ENCODE measurements at places on chromosomes 12 and 14. TPM values are rescaled to one million over a fixed set of nuclear protein-coding genes. Genes with fewer than 3 reads are reported as not detected.

The SALL2 gene
- total RNA-seq, result 1.1 TPM

GRCh38 chr12:51600721-51601120 lies 9.7 kb downstream of the SCN8A start:
- DNase-seq, result no peak

GRCh38 chr12:110343114-110343513 lies 60.4 kb downstream of the ANAPC7 start:
- DNase-seq, result no peak

DNA sequence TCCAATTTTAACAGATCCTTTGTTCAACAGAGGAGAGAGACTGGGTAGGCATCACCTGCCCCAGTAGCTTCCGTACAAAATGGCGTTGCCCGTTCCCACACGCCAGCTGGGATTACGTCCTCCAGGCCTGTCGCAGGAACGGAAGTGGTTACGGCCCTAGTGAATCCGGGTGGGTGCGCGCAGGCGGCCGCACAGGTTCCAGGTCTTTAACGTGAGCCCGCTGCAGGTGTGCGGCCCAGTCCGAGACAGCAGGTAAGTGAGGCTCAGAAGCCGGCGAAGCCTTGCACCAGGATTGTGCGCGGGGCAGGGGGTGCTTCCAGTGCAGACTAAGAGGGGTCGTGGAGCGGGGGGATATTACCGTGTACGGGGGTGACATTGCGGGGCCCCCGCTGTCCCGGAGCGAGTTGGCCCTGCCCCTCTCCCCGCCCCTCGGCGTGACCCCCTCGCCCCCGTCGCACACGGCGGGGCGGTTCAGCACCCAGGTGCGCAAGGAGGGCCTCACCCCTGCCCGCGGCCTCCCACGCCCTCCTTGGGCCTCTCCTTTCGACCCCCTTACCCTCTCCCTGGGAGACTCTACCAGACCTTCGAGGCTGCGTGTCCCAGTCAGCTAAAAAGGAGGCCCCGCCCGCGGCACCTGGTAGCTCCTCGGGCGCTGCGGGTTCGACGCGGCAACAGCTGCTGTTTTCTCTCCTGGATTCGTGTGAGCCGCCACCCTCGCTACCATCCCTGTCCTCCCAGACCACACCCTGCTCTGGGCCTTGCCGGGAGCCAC lies at the start of gene EXD2:
Gene EXD2 (plus strand): TSS at position 159 of the 772 bp plus-strand sequence. CDS start 17,973 bp downstream, outside the sequence.
- peak; percentile 60 for DNase-seq

DNA sequence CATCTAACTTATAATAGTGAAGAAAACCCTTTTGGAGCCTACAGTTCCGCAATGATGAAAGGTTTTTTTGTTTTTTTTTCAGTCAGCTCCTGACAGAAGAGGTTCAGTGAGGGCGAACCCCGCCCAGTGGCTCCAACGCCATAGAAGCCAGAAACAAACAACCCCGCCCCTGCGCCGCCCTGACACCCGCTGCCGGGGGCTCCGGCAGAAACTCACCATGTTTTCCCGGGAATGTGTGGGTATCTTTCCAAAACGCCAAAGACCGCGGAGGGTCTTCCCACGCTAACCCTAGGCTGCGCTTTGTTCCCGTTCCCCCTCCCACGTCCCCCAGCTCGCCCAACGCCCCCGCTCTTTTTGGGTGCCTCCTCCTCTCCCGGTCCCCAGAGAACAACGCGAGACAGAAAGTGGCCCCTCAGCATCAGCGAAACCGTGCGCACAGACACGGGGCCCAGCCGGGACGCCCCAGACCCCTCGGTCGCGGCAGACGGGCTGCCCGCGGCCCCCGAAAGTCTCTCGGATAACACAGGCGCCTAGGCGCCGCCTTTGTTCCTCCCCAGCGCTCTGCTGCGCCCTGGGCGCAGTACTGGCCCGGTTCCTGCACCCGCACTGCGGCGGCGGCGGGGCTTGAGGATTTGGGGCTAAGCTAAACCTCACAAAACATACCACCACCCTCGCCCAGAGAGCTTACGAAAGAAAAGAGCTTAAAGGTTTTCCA lies 522 bp downstream of the TUBA1A start:
- peak; percentile 65 for DNase-seq

DNA sequence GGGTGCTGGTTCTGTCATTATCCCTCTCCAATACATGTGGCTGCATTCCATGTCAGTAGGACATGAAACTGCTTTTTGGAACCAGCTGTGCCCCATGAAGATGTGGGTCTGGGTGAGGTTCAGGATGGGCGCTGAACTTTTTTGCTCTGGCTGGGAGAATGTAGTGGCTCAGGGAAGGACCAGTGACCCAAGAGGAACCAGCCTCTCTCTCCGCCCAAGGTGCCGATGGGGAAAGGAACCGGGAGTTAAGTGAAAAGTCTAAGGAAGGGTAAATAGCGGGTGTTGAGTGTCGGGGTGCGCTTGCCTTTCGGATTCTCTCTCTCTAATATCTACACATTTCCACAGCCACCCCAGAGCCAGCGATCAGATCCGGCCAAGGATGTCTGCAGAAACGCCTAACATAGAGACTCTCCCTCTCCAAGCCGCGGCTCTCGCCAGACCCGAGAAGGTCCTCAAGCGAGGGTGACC lies 7.8 kb downstream of the ARHGEF25 start:
- DNase-seq, result no peak

- DNase-seq, result no peak
These were observed 18.8 kb upstream of the STRAP start for GRCh38 chr12:15863372-15863771.

The OXA1L gene
- 87.1 TPM for total RNA-seq

The GLIPR1L2 gene
- total RNA-seq, result 0.55 TPM

DNA sequence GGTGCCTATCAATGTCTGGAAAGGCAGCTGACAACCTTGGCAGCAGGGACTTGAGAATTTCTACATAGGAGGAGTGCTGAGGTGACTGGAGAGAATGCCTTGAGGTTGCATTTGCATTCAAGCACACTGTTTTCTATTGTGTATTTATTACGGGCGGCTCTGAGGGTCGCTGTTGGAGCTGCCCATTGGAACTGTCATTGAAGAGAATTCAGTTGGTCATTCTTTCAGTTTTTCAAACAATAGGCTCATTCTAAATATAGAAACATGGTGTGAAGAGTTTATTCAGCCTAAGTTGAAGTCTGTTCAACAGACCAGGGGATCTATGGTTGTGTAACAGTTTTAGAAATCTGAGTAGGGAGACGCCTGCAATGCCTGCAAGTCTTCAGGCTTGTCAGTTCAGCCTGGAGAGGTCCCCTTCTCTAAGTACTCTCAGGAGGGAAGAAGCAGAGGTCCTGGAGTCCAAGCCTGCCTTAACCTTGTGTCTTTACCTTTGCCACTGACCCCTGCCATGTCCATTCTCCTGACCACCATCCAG lies 9.8 kb upstream of the ABHD12B start:
- DNase-seq, result no peak

The GPD1 gene
- not detected for total RNA-seq

DNA sequence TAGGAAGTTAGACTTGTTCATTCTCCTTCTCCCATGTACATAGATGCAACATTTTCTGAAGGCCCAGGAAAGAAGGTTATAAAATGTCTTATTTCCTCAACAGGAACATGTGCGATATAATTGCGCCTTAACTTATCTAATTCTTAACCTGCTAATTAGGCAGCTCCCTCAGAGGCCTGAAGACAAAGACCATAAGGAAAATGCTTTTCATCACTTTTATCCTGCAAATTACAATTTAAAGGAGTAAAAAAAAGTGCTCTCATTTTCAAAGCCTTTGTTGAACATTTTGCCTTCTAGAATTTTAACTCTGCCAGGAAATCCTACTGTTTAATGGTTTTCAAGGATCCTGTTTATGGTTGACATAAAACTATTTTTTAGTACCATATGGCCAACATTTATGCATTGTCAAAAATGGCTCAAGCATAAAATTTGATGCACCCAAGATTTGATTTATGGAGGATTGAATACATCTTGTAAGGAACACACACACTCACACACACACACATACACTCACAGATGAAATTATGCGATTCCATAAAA lies 660.4 kb upstream of the TMEM132C start:
- DNase-seq, result no peak

GRCh38 chr14:41541333-41541732 lies 65.3 kb upstream of the LRFN5 start:
- DNase-seq, result no peak

DNA sequence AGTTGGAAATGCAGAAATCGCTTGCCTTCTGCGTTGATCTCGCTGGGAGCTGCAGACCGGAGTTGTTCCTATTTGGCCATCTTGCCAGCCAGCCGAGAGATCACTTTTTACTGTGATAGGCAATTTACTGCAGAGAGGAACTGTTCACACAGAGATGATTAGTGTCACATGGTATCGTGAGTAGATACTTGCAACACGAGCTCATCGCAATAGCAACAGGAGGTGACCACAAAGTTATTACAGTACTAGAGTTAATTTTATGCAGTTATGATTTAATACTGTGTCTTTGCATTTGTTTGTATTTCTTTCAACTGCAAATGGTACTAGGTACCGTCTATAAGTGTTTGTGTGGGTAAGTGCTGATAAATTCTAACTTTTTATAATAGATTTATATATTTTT lies 27.8 kb downstream of the NOPCHAP1 start:
- DNase-seq, result peak; percentile 45

DNA sequence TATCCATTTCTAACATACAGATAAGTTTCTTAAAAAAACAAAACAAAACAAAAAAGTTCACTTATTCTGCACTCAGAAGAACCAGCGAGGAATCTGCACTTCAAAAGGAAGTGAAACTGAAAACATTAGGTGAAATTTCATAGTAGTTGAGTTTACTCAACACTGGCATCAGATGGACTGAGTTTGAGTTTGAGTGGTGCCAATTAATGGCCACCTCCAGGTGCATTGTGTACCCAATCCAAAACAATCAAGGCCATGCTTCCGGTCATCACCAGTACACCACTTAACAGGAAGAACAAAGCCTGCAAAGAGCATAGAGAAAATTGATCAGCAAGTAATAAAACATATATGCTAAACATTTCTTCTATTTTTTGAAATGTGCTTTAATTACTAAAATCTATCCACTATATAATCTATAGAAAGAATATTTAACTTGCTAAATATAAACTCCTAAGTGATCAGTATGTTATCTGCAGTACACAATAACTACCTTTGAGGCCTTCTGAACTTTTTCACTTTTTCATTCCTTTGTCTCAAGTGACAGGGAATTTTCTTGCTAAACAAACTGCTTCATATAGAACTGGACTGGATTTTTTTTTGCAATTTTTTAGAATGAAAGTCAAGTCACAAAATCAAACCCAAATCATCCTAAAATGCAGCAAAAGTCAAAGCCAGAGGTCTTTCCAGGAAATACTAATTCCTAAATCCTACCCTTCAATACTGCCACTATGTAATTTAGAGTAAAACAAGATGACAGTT lies 11.5 kb downstream of the SLC38A2 start:
- no peak for DNase-seq

- no peak for DNase-seq
These were observed 269.9 kb downstream of the DUSP6 start for GRCh38 chr12:89082370-89082753.

The KDM2B gene
- total RNA-seq, result 23.5 TPM

- peak; percentile 32 for DNase-seq
These were observed 90.7 kb downstream of the PPFIA2 start for GRCh38 chr12:81668475-81668874.

DNA sequence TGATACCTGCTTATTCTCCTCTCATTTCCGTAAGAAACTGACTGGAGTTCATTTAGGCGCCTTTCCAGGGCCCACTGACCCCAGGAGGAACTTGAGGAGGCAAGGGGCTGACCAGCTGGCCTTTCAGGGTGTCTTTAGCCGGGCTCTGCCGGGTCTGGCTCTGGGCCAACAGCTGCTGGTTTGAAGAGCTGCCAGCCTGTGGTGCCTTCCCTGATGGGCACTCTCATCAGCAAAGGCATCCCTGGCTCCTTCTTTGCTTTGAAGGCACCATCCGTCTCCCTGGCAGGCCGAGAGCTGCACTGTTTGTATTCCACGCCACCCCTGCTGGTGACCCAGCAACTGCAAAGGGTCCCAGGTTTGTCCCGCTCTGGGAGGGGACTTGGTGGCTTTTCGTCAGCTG lies 42.0 kb downstream of the IQSEC3 start:
- no peak for DNase-seq

DNA sequence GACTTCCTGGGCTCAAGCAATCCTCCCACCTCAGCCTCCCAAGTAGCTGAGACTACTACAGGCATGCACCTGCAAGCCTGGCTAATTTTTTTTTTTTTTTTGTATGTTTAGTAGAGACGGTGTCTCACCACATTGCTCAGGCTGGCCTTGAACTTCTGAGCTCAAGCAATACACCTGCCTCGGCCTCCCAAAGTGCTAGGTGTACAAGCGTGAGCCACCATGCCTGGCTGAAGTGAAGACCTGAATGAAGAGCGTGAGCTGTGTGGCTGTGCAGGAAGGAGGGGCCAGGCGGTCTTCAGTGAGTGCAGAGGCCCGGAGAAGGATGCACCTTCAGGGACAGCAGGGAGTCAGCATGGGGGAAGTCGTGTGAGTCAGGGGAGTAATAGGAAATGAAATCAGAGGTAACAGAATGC lies 14.9 kb upstream of the NFKBIA start:
- peak; percentile 33 for DNase-seq

The SLC38A4 gene
- total RNA-seq, result 9.6 TPM

GRCh38 chr12:27208414-27208750 lies 35.7 kb upstream of the STK38L start:
- no peak for DNase-seq
